ENCODE measurements at places on chromosomes 5 and 9.

DNA sequence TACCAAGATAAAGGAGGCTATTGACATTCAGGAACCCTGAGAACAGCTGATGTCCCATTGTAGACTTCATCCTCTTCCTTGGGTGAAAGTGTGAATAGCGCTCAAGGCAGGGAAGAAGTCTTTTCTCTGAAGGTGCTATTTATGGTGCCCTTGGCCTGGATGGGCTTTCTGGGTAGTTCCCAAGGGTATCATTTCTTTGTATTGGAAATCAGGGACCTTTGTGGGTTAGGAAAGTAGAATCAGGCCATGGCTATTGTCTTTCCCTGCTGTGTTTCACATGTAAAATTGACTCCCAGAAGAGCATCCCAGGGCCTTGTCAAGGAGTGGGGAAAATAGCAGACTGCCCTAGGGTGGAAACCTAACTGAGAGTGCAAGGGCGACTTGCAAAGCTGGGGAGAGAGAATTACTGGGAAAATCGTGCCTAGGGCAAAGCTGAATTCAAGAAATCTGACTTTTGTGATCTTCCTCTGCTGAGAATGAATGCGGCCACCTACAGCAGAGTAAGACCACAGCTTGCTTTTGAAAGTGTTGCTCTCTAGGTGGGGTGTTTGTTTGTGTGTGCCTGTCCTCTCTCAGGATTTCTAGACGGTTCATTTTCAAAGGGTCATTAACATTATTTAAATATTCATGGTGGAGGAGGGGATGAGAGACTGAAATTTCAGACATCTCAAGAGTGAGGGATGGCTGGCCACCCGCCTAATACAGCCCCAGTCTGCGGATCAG lies 160.6 kb downstream of the C9orf152 start:
- DNase-seq = no peak

GRCh38 chr5:169801324-169801777 lies 164.3 kb downstream of the DOCK2 start:
- DNase-seq = peak; percentile 40

GRCh38 chr5:16550316-16550952 lies 66.4 kb downstream of the RETREG1 start:
- peak; percentile 45 for DNase-seq

DNA sequence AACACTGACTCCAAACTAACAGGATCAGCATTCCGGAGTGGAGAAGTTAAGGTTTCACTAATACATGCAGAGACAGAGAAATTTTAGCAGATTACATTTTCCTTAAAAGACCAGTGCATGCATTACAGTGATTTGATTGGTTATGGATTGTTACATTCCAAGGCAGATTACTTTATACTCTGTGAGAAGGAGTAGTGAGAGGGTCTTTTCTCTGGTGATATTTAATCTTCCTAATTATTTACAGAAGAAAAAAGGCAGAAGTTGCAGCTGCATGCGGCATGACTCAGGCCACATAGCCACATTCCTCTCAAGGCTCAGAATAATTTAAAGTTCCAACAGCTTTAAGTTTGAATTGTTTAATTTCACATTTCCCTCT lies 53.0 kb upstream of the PDZD2 start:
- peak; percentile 63 for DNase-seq

- DNase-seq = peak; percentile 50
Measured at GRCh38 chr5:153147891-153148623, 342.4 kb upstream of the GRIA1 start.

- peak; percentile 27 for DNase-seq
Measured at GRCh38 chr9:76415731-76416130, 21.5 kb upstream of the RFK start.

DNA sequence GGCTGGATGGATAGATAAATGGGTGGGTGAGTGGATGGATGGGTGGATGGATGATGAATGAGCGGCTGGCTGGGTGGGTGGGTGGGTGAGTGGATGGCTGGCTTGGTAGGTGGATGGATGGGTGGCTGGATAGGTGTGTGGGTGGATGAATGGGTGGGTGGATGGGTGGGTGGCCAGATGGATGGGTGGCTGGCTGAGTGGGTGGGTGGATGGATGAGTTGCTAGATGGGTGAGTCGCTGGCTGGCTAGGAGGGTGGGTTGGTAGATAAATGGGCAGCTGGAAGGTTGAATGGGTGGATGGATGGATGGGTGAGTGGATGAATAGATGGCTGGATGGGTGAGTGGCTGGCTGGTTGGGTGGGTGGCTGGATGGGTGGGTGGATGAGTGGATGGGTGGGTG lies 27.9 kb upstream of the CEP72 start:
- DNase-seq = no peak

DNA sequence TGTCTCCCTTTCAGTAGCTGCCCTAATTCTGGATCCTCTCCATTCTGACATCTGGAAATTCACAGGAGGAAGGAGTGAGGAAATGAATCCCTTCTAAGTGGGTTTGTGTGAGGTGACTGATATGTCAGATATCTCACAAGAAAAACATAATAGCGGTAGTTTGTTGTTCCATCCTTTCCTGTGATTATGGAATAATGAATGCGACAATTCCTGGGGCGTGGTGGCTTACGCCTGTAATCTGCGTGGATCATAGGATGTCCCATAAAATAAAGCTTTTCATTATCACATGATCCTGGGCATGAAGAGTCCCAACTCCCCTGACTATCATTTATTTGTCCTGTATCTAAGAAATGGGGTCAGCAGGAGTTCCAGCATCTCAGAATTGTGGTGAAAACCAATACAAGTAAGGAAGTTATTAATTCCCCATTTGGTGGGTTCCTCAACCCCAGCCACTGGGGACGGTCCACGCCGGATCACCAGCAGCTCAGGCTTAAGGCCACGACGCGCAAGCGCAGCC lies 375 bp upstream of the C5orf24 start:
- DNase-seq = peak; percentile 71

GRCh38 chr5:116898917-116899316 lies 324.3 kb upstream of the SEMA6A start:
- no peak for DNase-seq

DNA sequence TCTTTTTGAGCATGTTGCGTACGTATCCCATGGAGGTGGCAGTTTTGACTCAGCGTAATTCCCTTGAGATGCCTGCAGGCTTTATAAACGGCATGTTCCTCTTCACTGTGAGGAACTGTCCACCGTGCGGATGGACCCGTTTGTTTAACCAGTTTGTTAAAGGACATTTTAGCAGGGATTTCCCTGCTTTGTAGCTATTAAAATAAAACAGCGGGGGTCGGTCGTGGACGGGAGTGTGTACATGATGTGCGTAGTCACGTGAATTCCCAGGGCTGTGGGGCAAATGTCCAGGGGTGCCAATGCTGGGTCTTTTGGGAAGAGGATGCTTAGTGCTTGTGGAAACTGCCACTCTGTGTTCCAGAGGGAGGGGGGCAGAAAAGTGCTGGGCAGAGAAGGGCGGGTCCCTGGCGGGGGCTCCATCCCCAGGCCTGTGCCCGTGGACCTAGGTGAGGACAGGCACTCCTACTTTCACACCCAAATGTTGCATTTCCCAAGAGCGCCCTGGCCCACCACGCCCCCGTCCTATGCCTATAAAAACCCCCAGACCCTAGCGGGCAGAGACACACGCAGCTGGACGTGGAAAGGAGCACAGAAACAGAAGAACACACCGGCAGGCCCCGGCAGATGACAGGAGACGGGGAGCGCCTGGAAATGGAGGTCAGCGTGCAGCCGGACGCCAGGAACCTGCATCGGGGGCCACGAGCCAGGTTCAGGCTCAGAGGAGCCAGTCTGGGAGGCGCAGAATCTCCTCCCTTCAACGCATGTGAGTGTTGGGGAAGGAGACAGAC lies 4.0 kb upstream of the TERT start:
- no peak for DNase-seq

DNA sequence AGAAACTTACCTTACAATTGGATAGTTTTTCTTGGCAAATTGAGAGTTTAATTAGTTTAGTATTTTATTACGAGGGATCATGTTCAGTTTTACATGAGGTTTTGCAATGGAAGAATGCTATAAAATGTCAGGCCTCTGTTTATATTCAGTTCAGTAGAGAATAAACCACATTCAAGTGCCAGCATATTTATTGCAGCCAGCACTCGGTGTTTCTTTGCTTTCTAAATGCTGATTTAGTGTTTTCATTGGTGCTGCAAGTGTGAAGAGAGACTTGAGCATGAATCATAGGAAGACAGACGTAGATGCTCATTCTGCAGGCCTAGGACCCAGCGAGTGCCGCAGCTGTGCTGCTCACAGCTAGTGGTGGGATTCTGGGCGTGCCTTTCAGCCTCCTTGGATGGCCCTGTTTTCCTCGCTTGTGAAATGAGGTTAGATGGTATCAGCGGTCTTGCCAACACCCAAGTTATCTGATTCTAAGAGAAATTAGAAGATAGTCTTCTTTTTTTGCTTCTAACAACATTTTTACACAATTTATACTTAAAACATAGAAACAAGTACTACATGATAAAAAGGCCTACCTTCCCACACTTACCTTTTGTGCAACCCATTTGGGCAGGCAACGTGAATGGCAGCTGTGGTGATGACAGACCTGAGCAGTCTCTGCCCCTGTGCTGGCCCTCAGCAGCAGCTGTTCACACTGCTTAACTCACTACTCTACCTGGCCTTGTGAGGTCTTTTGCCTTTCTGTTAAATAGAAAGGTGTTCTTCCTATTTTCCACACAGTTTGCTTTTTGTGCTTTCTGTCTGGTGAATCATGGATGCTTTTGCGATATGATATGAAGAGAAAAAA lies 26.8 kb upstream of the TNFAIP8 start:
- peak; percentile 71 for DNase-seq

DNA sequence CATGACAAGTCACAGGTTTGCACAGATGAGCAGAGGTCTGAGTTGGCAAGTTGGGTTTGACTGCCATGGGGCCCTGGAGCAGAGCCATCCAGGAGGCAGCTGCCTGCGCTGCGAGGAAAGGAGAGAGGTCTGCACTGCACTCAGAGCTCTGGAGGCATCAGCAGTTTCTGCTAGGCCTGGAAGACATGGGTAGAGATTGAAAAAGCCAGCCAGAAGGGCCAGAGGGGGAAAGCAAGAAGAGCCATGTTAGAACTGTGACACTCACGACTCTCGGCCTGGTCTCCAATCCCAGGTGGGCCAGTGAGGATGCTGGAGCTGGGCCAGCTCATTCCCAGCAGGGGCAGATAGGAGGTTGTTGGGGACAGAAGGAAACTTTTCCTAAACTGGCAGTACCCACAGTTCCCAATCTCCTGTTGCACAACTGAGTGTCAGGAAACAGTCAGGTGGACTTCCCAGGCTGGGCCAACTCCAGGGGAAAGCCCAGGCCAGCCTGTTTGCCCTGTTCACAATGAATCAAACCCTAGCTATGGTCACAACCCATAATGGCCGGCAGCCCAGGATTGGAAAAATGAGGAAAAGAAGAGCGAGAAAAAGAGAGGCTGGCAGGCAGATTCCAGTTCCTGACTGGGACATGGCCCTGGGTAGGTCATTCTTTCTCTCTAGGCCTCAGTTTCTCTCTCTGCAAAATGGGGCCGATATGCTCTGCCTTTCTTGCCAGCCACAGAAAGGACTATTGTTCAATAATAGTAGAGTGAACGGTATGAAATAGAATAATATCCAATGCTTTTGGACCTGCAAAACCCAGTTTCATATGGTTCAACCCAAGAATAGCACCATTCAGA lies 7.8 kb upstream of the ORM1 start:
- no peak for DNase-seq

- no peak for DNase-seq
Measured at GRCh38 chr9:90985631-90986030, 184.0 kb downstream of the SYK start.

- DNase-seq = no peak
Measured at GRCh38 chr9:110025551-110026170, 182.3 kb downstream of the C9orf152 start.

DNA sequence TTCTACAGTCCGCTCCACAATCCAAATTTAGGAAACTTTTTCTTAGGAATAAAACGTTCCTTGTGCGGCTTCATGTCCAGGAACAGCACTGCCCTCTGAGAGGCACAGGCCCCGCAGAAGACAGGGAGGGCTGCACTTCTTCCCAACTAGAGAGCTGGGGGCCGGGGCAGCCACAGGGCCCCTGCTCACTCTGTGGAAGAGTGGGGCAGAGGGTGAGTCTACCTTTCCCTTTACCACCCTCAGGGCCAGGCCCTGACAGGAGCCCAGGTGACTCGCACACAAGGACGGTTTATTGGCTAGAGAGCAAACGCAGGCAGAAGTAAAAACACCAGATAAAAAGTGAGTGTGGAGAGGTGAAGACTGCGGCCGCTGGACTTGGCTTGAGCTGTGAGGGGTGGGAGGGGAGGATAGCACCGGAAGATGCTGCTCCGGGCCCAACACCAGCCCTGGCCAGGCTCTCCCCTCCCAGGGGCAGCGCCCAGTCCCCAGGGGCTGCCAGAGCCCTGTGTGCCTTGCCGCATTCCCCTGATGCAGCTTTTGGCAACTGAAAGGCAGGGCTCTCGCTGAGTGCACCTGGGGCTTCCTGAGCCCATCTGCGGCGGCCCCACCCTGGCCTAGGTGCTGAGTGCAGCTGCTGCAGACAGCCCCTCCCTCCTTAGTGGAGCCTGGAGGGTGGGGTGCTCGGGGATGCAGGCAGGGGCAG lies 20.2 kb downstream of the SH3GLB2 start:
- no peak for DNase-seq

GRCh38 chr9:129006328-129007034 lies 21.6 kb downstream of the SH3GLB2 start:
- DNase-seq = peak; percentile 73

DNA sequence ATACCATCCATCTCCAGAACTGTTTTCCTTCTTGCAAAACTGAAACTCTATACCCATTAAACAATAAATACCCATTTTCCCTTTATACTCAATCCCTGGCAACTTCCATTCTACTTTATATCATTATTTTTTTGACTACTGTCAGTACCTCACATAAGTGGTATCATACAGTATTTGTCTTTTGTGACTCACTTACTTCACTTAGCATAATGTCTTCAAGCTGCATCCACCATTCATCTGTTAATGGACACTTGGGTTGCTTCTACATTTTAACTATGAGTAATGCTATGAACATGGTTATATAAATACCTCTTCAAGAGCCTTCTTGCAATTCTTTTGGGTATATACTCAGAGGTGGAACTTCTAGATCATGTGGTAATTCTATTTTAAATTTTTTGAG lies 11.6 kb upstream of the TYRP1 start:
- DNase-seq = peak; percentile 85

DNA sequence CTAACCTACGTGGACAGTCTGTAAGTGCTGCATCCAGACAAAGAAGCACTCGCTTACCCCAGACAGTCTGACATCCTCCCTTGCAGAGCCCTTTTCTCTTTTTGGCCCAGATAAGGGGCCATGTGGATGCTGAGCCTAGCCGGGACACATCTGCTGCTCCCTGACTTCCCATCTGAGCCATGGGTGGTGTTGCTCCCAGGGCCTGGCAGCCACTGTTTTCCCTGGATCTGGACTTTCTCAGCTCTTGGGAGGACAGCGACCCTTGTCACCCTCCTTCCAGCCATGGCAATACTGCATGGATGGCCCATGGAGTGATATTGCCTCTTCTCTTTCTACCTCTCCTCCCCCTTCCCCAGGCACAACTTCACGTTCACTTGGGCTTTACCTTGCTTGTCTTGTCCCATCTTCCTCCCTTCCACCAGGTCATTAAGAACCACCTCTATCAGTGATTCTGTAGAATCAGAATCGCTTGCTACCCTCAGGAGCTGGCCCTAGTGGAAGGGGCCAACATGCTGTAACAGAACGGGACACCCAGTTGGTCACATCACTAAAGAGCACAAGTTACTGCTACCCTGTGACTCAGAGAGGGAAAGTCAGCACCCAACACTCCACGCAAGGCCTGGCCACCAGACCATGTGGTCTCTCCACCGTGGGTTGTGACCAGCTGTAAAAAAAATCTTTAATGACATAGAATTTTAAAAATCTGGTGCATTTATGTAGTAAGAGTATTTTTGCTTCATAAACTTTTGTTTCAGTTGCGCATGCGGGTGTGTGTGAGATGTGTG lies 4.4 kb downstream of the NEURL1B start:
- DNase-seq = no peak

GRCh38 chr5:62268234-62268633 lies 37.8 kb upstream of the KIF2A start:
- DNase-seq = no peak
